ENCODE measurements at places on chromosomes 5 and 9. TPM values are rescaled to one million over a fixed set of nuclear protein-coding genes. Genes with fewer than 3 reads are reported as not detected.

Gene PCDHAC1
- 1.9 TPM for total RNA-seq

Gene CDH12
- not detected for total RNA-seq

Gene C9orf50
- total RNA-seq: not detected

Gene TSPAN17
- total RNA-seq: 59.9 TPM

Gene ADAMTS16
- 1.1 TPM for total RNA-seq

Gene RAD23B
- 125 TPM for total RNA-seq

Gene CEP120
- 6.9 TPM for total RNA-seq

Gene HTR4
- total RNA-seq: not detected

Gene NME5
- not detected for total RNA-seq

Gene RACK1
- total RNA-seq: 3,233 TPM

Gene HAVCR1
- total RNA-seq: 44.9 TPM

Gene CLIC3
- 3.3 TPM for total RNA-seq

Gene BTNL8
- not detected for total RNA-seq

Gene MAMDC2
- total RNA-seq: 0.40 TPM

All from A549 treated with RU486 at 1 μM for 4 hours (cell line).